ENCODE measurements at places on chromosomes 1 and 21. TPM values are rescaled to one million over a fixed set of nuclear protein-coding genes. Genes with fewer than 3 reads are reported as not detected.

DNA sequence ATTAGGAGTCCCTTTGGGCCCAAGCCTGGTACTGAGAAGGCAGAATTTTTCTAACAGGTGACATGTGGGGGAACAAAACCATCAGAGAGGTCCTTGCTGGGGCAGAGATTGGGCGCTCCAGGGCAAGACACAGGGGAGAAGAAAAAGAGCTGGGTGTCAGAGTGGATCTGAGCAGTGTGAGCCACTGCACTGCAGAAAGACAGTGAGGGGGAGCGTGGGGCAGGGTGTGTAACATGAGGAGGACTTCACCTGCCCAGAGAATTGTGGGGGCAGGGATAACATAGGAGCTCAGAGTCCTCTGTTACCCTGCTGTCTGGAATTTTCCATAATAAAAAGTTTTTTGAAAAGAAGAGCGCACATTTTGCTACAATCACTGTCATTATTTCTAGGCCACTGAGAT, 25.5 kb upstream of the CSF3R start:
- H3K27me3 ChIP-seq = peaks cover 3% of the 10 kb centered on the region
- no peaks in the 10 kb centered on the region for H3K36me3 ChIP-seq
- H3K4me1 ChIP-seq = no peaks in the 10 kb centered on the region
- H3K4me3 ChIP-seq = no peak overlapping the region

GRCh38 chr1:180851995-180852887, 60.5 kb upstream of the KIAA1614 start:
- DNase-seq = no peak
- no peaks in the 10 kb centered on the region for H3K27me3 ChIP-seq
- no peak overlapping the region for H3K4me3 ChIP-seq

GRCh38 chr1:239337799-239338430, 48.5 kb upstream of the CHRM3 start:
- no peak overlapping the region for H3K4me3 ChIP-seq
- no peaks in the 10 kb centered on the region for H3K36me3 ChIP-seq
- no peak for DNase-seq
- no peaks in the 10 kb centered on the region for H3K4me1 ChIP-seq

DNA sequence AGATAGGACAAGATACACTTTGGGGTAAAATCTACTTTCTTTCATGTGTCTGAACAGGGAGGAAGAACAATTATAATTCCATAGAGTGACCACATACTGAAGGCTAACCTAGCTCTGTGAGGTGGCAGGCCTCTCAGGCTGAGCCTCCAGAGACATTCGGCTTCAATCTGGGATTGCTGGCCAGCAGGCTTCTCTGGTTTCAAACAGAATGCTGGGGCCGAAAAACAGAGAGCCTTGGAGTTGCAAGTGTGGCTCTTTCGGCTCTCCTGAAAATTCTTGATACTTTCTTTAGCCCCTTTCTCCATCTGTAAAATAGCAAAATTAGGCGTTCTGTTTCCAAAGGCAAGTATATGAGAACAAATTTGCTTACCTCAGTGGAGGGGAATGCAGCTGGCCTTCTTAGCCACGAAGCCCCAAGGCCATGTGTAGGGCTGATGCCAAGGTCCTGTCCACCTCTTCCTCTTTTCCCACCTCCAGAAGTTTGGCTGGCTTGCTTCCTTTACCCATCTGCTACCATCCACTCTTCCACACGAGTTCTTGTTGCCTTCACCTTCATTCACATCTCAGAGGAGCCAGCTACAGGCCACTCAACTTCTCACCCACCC, 30.0 kb upstream of the UBE2U start:
- H3K4me1 ChIP-seq = peaks cover 25% of the 10 kb centered on the region
- H3K4me3 ChIP-seq = no peak overlapping the region
- H3K27ac ChIP-seq = peak overlapping the region; percentile 85
- no peak for DNase-seq

DNA sequence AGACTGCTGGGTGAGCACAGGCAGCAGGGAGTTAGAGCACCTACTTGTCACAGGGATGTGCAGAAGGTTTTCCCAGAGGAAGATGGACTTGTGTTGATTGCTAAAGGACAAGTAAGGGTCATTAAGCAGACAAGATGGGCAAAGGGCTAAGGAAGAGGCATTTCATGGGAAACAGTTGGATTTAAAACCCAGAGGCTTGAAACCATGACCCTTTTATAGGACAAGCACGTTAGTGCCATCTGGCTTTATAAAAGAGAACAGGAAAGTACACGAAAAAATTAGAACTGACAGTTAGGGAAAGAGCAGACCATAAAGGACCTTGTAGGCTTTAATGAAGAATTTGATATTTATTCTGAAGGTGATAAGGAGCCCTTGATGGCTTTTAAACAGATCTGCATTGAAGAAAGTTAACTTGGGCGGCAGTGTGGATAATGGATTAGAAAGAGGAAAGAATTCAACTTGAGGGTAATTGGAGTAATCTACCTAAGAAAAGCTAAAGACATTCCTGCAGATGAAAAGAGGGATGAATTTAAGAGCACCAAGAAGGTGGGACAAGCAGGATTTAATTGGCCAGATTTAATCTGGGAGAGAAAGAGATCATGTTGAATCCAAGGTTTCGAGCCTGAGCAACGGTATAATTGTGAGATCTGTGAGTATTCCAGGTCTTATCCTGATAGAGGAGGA, 68.6 kb downstream of the ZC3H11B start:
- DNase-seq = no peak
- H3K27me3 ChIP-seq = no peaks in the 10 kb centered on the region
- H3K4me1 ChIP-seq = peaks cover 20% of the 10 kb centered on the region

Gene LCE1E
- not detected for total RNA-seq

DNA sequence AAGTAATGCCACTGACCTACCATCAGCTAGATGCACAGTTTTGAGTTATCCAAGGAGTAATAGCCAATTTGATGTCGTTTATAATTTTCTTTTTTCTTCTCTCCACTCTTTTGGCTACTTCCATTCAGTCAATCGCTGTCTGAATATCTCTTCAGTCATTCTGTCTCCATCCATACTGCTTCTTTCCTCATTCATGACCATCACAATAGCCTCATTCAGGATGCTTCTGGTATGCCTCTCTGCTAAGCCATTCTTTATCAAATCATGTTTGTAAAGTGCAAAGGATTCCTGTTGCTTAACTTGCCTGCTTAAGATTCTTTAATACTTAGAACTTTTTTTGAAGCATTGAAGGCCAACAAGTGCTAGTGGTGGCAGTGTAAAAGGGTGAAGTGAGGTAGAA, 20.2 kb downstream of the TYW3 start:
- no peak overlapping the region for H3K4me3 ChIP-seq
- H3K4me1 ChIP-seq = no peaks in the 10 kb centered on the region
- peaks cover 26% of the 10 kb centered on the region for H3K36me3 ChIP-seq
- H3K27ac ChIP-seq = no peak overlapping the region
- DNase-seq = no peak

Gene ADAMTS5
- 39.1 TPM for total RNA-seq

Gene OXCT2
- 1.1 TPM for total RNA-seq

DNA sequence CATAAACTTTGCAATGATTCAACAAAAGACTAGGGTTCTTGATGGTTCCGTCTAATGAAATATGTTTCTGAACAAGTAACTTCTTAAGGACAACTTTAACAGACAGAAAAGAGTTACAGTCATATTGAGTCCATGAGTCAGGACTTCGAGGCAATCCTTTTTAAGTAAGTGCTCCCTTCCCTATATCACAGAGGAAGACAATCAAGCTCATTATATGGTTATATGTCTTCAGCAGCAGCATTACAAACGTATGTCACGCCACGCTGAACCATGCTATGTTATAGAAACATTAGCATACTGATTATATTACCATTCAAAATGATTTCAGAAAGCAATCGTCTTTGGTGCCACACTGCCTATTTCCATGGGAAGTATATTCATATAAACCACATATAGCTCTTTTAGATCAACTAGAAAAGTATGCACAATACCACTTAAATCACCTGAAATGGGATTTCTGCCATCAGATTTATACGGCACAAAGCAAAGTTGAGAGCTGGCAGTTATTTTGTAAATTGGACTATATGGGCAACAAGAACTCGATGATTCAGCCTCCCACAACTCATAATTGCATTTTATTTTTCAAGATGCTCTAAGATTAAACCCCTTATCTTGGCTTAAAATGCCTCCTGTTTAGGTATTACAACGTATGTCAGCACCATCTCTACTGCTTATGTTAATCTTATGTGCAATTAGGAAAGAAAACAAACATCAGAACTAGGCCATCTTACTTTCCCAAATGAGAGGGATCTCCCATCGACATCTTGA, 111.3 kb upstream of the SAMSN1 start:
- H3K4me1 ChIP-seq = no peaks in the 10 kb centered on the region
- H3K27ac ChIP-seq = no peak overlapping the region
- H3K36me3 ChIP-seq = no peaks in the 10 kb centered on the region
- H3K27me3 ChIP-seq = no peaks in the 10 kb centered on the region

Gene HORMAD1
- total RNA-seq = 0.59 TPM

GRCh38 chr1:145708063-145708462, 895 bp upstream of the PDZK1 start:
- no peak overlapping the region for H3K4me3 ChIP-seq
- no peaks in the 10 kb centered on the region for H3K27me3 ChIP-seq
- H3K4me1 ChIP-seq = peaks cover 10% of the 10 kb centered on the region
- H3K27ac ChIP-seq = no peak overlapping the region
- no peak for DNase-seq

Gene NUDT4B
- total RNA-seq = 75.6 TPM
